ENCODE measurements at places on chromosomes 11 and 22.

DNA sequence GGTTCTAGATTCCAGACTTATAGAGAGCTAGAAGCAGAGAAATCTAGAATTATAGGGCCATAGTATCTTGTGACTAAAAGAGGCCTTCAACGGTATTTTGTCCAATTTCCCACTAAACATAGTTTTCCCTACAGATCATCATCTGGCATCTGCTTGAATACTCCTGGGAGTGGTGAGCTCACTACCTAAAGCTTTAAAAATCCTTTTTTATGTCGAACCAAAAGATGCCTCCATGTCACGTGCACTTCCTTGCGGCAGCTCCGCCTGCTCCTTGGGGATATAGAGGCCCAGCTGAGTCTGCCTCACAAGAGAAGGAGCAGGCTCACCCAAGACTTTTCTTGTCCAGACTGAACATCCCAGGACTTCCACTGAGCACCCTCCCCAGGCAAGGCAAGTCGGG, 4.3 kb upstream of the MB start:
- DNase-seq = no peak

GRCh38 chr11:77075425-77075905, 8.7 kb downstream of the CAPN5 start:
- no peak for DNase-seq

GRCh38 chr11:42972741-42973140, 339.1 kb upstream of the API5 start:
- no peak for DNase-seq

DNA sequence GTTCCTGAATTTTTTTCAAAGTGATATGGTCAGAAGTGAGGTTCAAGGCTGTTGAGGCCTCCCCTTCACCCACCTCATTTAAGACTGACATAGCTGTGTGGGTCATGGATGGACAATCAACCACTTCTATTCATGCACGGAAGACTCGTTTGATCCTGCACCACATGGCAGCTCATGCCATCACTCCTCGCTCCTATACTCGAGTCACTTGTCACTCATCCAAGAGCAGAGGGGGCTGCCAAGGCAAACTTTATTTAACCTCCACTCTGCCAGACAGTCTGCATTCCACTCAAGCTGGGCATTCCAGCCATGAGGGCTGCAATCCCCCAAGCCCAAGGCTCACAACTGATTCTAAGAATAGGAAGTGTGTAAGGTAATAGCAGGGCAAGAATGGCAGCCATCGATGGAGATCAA, 34.1 kb downstream of the SNX19 start:
- DNase-seq = no peak

GRCh38 chr22:43036282-43036829, 21.4 kb upstream of the PACSIN2 start:
- DNase-seq = no peak

- DNase-seq = no peak
Observed at GRCh38 chr11:115267238-115267781, 236.9 kb downstream of the CADM1 start.

- DNase-seq = peak; percentile 36
Observed at GRCh38 chr11:3006505-3007260, 14.6 kb upstream of the NAP1L4 start.

- DNase-seq = no peak
Observed at GRCh38 chr11:70901951-70902521, 350.3 kb downstream of the SHANK2 start.

- no peak for DNase-seq
Observed at GRCh38 chr11:37026741-37027140, 428.7 kb upstream of the RAG2 start.

GRCh38 chr11:87002918-87003317, 34.8 kb upstream of the TMEM135 start:
- DNase-seq = no peak

GRCh38 chr11:1299621-1300020, 9.8 kb downstream of the TOLLIP start:
- no peak for DNase-seq

- no peak for DNase-seq
Observed at GRCh38 chr11:10514202-10514601, 26.8 kb downstream of the RNF141 start.

GRCh38 chr11:83676056-83676601, 390.0 kb upstream of the CCDC90B start:
- DNase-seq = no peak

- peak; percentile 20 for DNase-seq
Observed at GRCh38 chr11:120801801-120802689, 221.9 kb upstream of the TBCEL start.

DNA sequence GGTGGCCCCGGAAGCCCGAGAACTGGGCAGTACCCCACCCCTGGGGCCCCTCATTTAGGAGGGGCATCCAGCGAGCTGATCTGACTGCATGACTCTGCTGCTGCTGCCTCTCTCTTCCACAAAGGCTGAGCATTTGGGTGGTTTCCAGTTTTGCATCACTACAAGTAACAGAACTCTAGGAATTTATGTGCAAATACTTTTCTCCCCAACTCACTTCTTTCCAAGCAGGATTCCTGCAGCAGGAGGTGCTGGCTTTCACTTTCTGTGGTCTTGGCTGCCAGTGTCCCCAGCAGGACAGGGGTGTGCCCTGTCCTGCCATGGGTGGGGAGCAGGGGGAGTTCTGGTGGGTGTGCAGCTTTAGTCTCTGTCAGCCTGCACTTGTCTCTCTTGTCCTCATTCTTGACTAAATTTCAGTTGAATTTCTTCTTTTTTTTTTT, 21.2 kb downstream of the UPB1 start:
- DNase-seq = no peak

- no peak for DNase-seq
Observed at GRCh38 chr11:26330262-26330661, 1.7 kb upstream of the ANO3 start.

GRCh38 chr22:45775569-45776312, 104.1 kb downstream of the ATXN10 start:
- DNase-seq = no peak

DNA sequence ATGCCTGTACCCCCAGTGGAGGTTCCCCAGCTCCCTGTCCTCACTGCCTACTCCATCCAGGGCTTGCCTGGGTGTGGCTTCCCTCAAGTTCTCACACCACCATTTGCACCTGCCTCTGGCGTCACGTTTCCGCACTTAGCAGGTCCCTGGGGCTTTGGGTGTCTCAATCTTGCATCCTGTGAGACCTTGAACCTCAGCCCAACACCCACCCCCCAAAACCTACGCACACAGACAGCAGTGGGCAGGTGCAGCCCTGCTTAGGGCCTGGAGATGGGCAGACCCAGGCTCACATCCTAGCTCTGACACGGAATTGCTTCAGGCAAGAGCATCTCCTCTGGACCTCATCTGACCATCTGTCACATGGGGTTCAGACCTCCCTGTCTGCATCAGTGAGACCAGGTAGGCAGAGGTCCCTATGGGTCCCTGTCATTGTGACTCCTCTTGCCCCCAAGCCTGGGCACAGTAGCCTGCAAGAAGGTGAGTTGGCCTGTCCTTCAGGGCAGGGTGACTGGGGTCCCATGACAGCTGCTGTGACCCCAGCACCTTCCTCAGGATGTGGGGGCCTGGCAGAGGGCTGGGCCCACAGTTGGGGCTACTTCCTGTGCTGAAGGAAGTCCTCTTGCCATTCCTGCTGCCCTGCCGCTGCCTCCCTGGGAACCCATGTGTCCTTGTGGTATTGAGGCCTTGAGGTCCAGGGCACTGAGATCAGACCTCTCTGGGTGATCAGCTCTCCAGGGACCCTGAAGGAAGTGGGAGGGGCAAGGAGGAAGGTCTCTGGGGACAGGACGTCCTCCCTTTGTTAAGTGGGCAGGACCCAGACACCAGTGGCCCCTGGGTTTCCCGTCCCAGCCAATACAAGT, 2.0 kb downstream of the SIPA1 start:
- no peak for DNase-seq

DNA sequence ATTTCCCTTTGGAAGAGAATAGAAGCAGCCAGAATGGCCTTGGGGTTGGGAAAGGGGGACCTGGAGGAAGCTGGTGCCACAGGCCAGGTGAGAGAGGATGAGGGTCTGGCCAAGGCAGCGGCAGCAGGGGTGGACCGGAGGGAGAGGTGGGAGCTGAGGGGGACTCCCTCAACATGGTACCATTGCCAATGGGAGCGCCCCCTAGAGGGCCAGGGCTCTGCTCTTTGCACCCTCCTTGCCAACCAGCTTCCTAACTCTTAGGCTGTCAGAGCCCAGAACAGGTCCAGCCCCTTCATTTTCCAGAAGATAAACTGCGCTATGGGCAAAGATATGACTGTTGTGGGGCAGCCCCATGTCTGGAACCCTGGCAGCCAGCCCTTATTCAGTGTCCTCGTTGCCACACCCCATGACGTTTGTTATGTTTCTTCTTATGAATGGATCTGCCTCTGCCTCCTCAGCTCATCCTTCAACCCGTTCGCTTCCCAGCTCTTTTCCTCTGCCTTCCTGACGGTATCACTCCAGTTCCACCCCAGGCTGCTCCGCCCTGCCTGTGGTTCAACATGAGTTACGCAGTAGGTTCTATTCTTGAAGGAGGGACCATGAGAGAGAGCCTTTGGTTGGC, 185.2 kb downstream of the GRIK4 start:
- DNase-seq = no peak

- no peak for DNase-seq
Observed at GRCh38 chr22:30923168-30923900, 45.2 kb downstream of the MORC2 start.

DNA sequence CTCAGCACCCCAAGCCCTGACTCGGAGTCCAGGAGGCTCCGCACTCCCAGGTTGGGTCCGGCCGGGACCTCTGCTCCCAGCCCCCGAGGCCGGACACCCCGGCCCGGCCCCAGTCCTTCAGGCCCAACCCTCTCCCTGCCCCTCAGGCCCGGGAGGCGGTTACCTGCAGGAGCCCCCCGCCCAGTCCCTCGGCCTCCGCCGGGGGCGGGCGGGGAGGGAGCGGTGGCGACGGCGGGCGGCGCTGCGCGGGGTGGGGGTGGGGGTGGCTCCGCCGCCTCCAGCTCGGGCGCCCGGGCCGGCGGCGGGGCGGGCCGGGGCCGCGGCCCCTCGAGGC, 310 bp downstream of the TCF20 start:
- no peak for DNase-seq

DNA sequence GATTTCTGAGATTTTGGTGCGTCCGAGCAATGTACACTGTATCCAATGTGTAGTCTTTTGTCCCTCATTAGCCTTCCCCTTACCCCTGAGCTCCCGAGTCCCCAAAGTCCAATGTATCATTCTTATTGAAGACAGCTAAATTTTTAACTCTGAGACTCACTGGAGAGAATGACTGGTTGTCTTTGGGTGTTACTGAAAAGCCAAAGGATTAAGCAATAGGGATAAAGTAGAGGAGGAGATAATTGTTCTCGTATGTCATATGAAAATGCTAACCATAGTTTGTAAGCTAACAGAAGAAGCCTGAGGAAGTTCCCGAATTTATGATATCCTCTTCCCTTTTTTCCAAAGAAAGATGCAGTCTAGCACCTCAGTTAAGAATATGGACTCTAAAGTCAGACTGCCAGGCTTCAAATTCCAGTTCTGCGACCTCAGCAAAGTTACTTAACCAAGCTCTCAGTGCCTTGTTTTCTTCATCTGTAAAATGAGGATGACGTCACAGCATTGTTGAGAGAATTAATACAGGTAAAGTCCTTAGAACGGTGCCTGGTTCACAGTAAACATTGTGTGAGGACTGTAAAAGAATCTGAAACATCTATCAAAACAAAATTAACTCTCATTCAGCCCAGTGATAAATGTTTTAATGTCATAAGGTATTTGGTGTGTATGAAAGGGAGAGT, 1.6 kb upstream of the MSANTD2 start:
- no peak for DNase-seq

DNA sequence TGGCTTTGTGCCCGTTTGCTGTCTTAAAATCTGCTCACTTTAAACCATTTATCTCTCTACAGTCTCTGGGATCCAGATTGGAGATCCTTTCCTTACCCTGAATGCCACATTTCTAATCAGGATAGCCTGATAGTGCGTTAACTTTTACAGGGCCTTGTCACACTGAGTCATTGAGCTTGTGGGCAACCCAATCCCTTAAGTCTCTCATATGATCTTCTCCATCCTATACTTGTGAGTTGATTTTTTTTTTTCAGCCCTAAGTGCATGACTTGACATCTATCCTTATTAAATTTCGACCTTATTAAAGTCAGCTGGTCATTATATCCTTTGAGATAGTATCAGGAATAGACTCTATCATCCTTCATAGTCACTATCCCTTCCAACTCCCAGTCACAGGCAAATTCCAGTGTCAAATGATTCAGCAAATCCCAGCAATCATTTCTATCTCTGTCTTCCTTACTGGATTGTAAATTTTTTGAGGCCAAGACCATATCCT, 57.7 kb downstream of the TEAD1 start:
- no peak for DNase-seq

DNA sequence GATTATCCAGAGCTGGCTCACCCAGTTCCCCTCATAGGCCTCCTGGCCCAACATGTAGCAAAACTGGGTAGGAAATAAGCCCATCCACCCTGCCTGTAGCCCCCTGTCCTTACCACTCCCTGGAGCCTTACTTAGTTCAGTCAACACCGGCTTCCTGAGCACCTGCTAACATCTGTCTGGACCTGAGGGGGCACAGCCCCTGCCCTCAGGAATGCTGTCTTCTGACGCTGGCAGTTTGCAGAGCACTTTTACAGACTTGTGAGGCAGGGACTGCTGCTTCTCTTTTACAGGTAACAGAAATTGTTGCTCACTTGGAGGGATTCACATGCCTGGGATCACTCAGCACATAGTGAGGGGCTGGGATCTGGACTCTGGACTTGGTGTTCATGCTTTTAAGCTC, 152.0 kb upstream of the TBCEL start:
- DNase-seq = no peak

GRCh38 chr11:129546266-129546665, 170.6 kb downstream of the BARX2 start:
- no peak for DNase-seq

- no peak for DNase-seq
Observed at GRCh38 chr11:70646272-70647049, 248.1 kb downstream of the CTTN start.

GRCh38 chr22:22085702-22086500, 103.3 kb upstream of the TOP3B start:
- no peak for DNase-seq

DNA sequence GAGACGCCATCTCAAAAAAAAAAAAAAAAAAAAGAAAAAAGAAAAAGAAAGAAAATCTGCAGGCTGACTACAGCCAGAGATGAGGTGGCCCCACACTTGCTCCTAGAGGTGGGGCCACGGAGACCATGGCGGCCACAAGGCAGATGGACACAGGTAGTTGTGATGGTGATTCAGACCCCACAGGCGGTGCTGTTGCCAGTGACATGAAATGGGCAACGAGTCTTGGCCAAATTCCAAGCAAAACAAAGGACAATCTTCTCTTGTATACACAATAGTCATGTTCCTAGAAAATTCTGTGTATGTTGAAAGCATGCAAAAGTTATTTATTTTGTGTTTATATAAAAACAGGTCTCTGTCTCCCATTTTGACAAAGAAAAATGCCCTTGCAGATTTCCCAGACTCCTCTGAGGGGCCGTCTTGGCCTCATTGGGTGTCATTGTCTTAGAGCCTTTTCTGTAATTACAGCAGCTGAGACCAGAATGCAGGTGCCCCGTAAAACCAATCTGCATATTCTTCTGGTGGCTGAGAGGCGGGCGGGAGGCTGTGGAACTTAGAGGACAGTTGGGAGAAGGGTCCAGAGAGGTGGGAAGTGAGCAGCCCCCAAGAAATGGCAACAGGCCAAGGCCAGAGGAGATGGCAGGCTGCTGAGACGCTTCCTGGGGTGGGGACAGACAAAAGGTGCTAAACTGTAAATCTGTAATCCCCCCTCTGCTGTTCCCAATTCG, 22.5 kb upstream of the DAGLA start:
- DNase-seq = no peak

Measured in caudate nucleus (tissue), 63 donors.